HCT116 (cell line): ENCODE measurements at places on chromosomes 12 and 14. TPM values are rescaled to one million over a fixed set of nuclear protein-coding genes. Genes with fewer than 3 reads are reported as not detected.

DNA sequence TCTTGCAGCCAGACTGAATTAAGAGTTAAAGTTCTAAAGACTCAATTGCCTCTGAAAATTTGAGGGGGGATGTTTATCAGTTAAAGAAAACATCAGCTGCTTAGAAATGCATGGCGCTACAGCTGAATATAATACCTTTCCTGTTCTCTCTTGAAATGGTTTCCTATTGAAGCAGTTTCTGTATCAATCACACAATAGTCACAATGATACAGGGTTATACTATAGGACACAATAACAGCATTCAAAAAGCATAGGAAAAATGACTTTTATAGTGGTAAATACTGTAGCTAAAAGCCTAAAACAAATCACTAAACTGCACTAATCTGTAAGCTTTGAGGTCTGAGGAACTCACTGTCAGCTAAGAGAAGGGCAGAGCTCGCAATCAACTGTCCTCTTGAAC lies 15.2 kb downstream of the MDGA2 start:
- H3K4me1 ChIP-seq, result no peaks in the 10 kb centered on the region
- no peaks in the 10 kb centered on the region for H3K36me3 ChIP-seq
- no peaks in the 10 kb centered on the region for H3K27me3 ChIP-seq
- H3K27ac ChIP-seq, result no peak overlapping the region
- H3K4me3 ChIP-seq, result no peak overlapping the region

- H3K4me1 ChIP-seq, result peaks cover 25% of the 10 kb centered on the region
- no peaks in the 10 kb centered on the region for H3K36me3 ChIP-seq
- no peak overlapping the region for H3K4me3 ChIP-seq
- no peaks in the 10 kb centered on the region for H3K27me3 ChIP-seq
- DNase-seq, result no peak
These were observed 31.8 kb upstream of the ULK1 start for GRCh38 chr12:131862600-131862993.

DNA sequence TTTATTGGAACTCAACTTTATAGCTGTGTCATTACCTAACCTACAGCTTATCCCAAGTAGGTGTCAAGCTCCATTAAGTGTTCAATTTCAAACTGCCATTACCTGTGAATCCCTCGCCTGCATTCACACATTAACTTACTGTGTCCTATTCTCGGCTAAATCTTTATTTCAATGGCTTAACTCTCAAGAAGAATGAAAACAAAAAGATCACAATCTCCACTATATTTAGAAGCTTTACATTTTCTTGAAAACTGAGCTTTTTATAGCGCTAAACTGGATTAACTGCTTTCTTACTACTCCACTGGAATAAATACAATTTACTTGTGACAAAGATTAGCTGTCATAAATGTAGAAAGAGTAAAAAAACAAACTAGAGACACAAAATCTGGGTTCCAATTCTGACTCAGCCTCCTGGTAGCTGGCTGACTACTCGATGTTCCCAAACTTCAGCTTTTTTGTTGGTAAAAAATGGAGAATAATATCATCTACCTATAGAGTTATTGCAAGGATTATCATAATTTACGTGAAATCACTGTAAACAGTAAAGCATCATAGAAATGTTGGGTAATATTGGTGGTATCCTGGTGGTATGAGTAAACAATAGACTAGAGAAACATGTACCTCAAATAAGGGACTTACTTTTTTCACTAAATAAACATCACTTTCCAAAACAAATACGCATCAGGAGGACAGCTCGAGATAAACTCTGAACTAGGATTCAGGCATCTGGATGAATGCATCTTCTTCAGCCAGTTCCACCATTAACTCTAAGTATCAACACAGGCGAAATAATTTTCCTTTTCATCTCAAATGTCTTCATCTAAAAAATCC lies 1.7 kb downstream of the RALGAPA1 start:
- peaks cover 8% of the 10 kb centered on the region; the same call in 1 of the 2 replicates for H3K4me1 ChIP-seq
- peak overlapping the region; percentile 82; the same call in 1 of the 2 replicates for H3K4me3 ChIP-seq
- no peaks in the 10 kb centered on the region for H3K36me3 ChIP-seq
- no peak for DNase-seq

GRCh38 chr14:75705014-75705413 lies 44.0 kb downstream of the TTLL5 start:
- peaks cover 4% of the 10 kb centered on the region for H3K36me3 ChIP-seq
- no peaks in the 10 kb centered on the region for H3K4me1 ChIP-seq

C3AR1 gene
- total RNA-seq, result not detected

DNAJC22 gene
- 27.7 TPM for total RNA-seq
